ENCODE measurements at places on chromosomes 13 and 19.

- DNase-seq = no peak
Observed at GRCh38 chr13:83350569-83350968, 531.7 kb downstream of the SLITRK1 start.

DNA sequence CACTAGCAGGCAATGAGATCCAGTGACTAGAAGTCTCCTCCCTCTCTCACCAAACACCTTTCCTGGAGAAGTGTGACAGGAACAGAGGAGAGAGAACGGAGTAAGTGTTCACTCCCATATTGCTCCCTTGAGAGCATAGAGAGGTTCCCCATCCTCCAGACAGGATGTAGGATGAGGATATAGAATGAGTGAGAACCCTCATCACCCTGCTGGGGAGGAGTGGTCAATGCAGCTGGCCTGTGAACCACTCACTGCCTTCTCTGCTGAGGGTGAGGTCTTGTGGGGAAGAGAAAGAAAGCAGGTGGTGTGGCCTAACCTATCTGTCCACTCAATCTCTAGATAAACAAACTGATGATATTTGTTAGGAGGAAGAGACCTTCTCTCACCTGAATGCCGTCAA is 386.6 kb downstream of the PCDH20 start:
- no peak for DNase-seq

GRCh38 chr19:48565090-48565489 is 13.1 kb downstream of the SULT2B1 start:
- DNase-seq = no peak

GRCh38 chr13:52862358-52863206 is 14.1 kb upstream of the PCDH8 start:
- no peak for DNase-seq

- no peak for DNase-seq
Observed at GRCh38 chr19:47438793-47439220, 19.5 kb upstream of the MEIS3 start.

GRCh38 chr19:18062028-18062427 is 24.7 kb downstream of the IL12RB1 start:
- DNase-seq = no peak

DNA sequence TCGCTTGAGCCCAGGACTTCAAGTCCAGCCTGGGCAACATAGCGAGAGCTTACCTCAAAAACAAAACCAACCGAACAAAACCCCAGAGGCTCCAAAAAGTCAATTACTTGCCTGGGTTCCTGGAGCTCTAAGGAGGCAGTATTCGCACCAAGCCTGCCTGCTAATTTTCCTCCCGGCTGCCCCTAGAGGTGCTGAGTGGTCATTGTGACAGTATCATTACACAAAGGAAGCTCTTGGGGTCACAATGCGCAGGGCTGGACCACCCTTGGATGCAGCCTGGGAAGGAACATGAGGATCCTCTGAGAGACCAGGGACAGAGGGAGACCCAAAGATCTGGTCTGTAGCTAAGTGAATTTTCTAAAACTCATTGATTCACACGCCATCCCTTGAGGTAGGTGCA is 8.5 kb upstream of the PEX11G start:
- no peak for DNase-seq

- DNase-seq = no peak
Observed at GRCh38 chr13:48253849-48254248, 20.8 kb downstream of the ITM2B start.

DNA sequence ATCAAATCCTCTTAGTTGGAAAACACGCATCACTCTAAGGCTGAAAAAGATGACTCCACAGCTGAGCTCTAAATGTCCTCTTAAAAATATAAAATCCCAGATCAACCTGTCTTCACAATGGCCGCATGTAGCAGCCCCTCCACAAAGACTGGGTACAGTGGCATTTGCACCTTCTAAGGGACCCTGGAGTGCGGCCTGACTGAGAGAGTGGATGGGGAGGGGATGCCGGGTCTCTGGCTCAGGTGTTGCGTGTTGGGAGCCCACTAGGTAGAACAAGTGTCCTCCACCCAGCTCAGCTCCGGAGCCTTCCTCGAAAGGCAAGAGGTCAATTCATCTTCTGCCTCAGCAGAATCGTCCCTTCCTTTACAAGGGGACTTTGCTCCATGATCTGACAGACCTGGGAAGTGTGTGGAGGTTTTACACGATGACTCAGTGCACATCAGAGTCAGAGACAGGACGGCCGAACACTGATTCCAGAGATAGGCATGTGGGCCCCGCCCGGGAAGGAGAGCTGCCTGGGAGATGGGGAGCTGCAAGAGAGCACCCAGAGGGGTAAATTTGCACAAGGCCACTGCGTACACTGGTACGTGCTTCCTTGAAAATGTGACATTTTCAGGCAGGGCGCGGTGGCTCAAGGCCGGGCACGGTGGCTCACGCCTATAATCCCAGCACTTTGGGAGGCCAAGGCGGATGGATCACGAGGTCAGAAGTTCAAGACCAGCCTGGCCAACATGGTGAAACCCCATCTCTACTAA is 23.5 kb upstream of the SLC15A1 start:
- no peak for DNase-seq
